ENCODE measurements at places on chromosomes 12 and 14.
A peak's percentile ranks its signal among the peaks of the same experiment; 100 is the strongest.

- peaks cover 44% of the 10 kb centered on the region for H3K4me1 ChIP-seq
- peaks cover 2% of the 10 kb centered on the region for H3K27me3 ChIP-seq
- no peak for DNase-seq
- H3K36me3 ChIP-seq = peaks cover 16% of the 10 kb centered on the region
- H3K27ac ChIP-seq = peak overlapping the region; percentile 91
Observed at GRCh38 chr14:91202234-91202974, 42.1 kb downstream of the GPR68 start.

DNA sequence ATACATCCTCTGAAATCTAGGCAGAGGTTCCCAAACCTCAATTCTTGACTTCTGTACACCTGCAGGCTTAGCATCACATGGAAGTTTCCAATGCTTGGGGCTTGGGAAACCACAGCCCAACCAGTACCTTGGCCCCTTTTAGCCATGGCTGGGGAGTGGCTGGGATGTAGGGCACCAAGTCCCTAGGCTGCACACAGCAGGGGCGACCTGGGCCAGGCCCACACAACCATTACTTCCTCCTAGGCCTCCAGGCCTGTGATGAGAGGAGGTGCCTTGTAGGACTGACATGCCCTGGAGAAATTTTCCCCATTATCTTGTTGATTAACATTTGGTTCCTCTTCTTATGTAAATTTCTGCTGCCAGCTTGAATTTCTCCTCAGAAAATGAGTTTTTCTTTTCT, 1387.4 kb downstream of the FSCB start:
- no peaks in the 10 kb centered on the region for H3K4me1 ChIP-seq
- no peak overlapping the region for H3K27ac ChIP-seq
- peaks cover 7% of the 10 kb centered on the region for H3K36me3 ChIP-seq

DNA sequence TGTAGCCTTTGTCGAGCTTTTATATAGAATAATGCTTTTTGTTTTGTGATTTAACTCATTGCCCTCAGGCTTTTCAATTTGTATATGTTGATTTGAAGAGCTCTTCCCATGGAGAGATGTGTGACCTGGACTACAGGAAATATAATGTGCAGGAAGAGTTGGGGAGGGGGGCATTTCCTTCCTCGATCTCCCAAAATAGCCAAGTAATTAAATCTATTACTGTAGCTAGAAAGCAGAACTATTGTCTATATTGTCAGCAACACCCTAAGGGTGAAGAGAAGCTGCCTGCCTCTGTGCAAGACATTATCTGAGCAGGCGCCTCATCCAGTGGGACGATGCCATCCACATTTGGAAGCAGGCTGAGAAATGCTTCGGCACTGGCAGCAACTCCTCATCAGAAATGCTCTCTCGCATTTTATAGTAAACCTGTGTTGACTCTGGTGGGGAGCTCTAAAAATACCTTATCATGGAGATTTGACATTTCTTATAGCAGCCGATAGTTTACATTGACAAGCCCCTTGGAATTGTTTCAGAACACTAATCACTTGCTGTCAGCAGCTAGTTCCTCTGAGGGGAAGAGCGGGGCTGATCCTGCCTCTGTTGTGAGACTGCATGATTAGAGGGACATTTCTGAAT, 392.5 kb upstream of the RGS6 start:
- H3K27ac ChIP-seq = peak overlapping the region; percentile 31
- no peak for DNase-seq
- peak overlapping the region; percentile 56 for H3K4me3 ChIP-seq
- H3K36me3 ChIP-seq = no peaks in the 10 kb centered on the region

GRCh38 chr12:14618983-14619382, 51.3 kb upstream of the PLBD1 start:
- DNase-seq = no peak
- H3K27ac ChIP-seq = no peak overlapping the region
- no peak overlapping the region for H3K4me3 ChIP-seq
- H3K36me3 ChIP-seq = no peaks in the 10 kb centered on the region

DNA sequence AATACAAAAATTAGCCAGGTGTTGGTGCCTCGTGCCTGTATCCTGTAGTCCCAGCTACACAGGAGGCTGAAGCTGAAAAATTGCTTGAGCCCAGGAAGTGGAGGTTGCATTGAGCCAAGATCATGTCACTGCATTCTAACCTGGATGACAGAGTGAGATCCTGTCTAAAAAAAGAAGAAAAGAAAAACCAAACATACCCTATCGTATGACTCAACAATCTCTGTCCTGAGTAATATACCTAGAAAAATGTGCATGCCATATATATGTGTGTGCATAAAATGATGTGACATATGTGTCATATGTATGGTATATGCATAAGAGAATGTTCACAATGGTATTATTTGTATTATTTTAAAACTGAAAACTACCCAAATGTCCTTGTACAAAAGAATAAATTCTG, 261.5 kb upstream of the CLEC14A start:
- no peak overlapping the region for H3K4me3 ChIP-seq
- H3K27me3 ChIP-seq = no peaks in the 10 kb centered on the region

- H3K27me3 ChIP-seq = no peaks in the 10 kb centered on the region
- DNase-seq = no peak
- H3K4me3 ChIP-seq = no peak overlapping the region
- no peak overlapping the region for H3K27ac ChIP-seq
- H3K36me3 ChIP-seq = no peaks in the 10 kb centered on the region
- H3K4me1 ChIP-seq = no peaks in the 10 kb centered on the region
Observed at GRCh38 chr12:131065801-131066200, 112.1 kb downstream of the ADGRD1 start.

GRCh38 chr12:32920506-32921085, 24.0 kb upstream of the PKP2 start:
- H3K4me3 ChIP-seq = no peak overlapping the region
- no peaks in the 10 kb centered on the region for H3K4me1 ChIP-seq
- H3K27ac ChIP-seq = peak overlapping the region; percentile 50
- DNase-seq = no peak

GRCh38 chr12:85516667-85517325, 236.8 kb downstream of the ALX1 start:
- H3K4me1 ChIP-seq = no peaks in the 10 kb centered on the region
- no peaks in the 10 kb centered on the region for H3K36me3 ChIP-seq
- no peak overlapping the region for H3K4me3 ChIP-seq
- no peak for DNase-seq
- H3K27ac ChIP-seq = no peak overlapping the region

DNA sequence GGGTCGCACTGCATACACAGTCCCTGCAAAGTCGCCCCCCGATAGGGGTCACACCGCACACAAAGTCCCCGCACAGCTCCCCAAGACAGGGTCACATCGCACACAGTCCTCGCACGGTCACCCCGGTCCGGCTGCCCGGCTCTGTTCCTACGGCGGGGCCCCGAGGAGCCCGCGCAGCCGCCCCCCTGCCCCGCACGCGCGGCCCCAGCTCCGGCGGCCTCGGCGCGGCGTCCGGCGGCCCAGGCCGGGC, 300 bp downstream of the SSH1 start:
- no peak for DNase-seq
- H3K4me1 ChIP-seq = peaks cover 57% of the 10 kb centered on the region
- H3K4me3 ChIP-seq = peak overlapping the region; percentile 91

- no peak overlapping the region for H3K27ac ChIP-seq
- H3K36me3 ChIP-seq = no peaks in the 10 kb centered on the region
- no peaks in the 10 kb centered on the region for H3K27me3 ChIP-seq
- no peak overlapping the region for H3K4me3 ChIP-seq
- peaks cover 20% of the 10 kb centered on the region for H3K4me1 ChIP-seq
- no peak for DNase-seq
Observed at GRCh38 chr12:112518365-112518735, 99.6 kb downstream of the PTPN11 start.

DNA sequence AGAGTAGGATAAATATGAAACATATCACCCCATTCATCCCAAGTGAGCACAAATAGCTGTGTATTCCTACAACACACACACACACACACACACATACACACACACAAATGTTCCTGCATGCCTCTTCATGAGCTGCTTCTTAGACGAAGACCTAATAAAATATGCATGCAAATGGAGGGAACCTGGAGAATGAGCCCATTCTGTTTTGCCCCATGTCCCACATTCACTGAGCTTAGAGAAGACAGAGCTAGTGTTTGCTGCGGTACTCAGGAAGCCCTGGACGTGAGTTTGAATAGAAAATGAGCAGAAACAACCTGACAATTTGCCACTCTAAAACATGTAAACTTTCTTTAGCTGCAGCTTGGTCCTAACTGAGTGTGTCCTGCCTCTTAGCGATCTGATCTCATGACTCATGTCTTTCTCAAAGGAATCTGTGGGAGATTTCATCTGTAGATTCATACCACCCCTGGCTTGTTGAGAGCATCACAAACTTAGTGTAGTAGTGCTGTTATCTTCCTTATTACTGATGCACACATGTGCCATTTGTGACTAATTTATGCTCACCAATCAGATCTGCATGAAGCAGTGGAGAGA, 86.8 kb downstream of the ITPR2 start:
- H3K4me1 ChIP-seq = peaks cover 34% of the 10 kb centered on the region
- no peak overlapping the region for H3K27ac ChIP-seq
- no peak for DNase-seq
- H3K36me3 ChIP-seq = peaks cover 5% of the 10 kb centered on the region

- peaks cover 19% of the 10 kb centered on the region for H3K4me1 ChIP-seq
- H3K27me3 ChIP-seq = no peaks in the 10 kb centered on the region
Observed at GRCh38 chr12:66915306-66915904, 236.5 kb upstream of the GRIP1 start.

- no peak overlapping the region for H3K27ac ChIP-seq
- H3K36me3 ChIP-seq = no peaks in the 10 kb centered on the region
- peaks cover 35% of the 10 kb centered on the region for H3K27me3 ChIP-seq
- DNase-seq = no peak
- H3K4me1 ChIP-seq = peaks cover 14% of the 10 kb centered on the region
Observed at GRCh38 chr12:29145372-29146170, 3.5 kb upstream of the FAR2 start.

DNA sequence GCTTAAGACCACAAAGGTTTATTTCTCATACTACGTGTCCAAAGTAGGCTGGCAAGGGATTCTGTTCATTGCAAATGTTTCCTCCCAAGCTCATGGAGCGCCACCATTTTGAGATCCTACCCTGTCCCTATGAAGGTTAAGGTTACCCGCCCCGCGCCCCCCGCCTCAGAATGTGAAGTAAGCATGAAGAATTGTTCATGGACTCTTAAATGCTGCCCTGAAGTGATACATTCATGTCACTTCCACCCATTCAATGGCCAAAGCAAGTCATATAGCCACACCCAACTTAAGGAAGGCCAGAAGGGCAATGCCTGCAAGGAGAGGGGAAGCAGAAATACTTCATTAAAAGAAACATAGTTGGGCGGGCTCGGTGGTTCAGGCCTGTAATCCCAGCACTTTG, 4.2 kb downstream of the TMEM253 start:
- peak overlapping the region; percentile 87 for H3K4me3 ChIP-seq
- DNase-seq = no peak
- H3K27ac ChIP-seq = no peak overlapping the region
- no peaks in the 10 kb centered on the region for H3K27me3 ChIP-seq
- peaks cover 47% of the 10 kb centered on the region for H3K4me1 ChIP-seq

GRCh38 chr12:4564818-4565217, 2.8 kb downstream of the DYRK4 start:
- peaks cover 3% of the 10 kb centered on the region for H3K36me3 ChIP-seq
- H3K27ac ChIP-seq = no peak overlapping the region
- H3K27me3 ChIP-seq = no peaks in the 10 kb centered on the region
- H3K4me3 ChIP-seq = no peak overlapping the region
- no peak for DNase-seq

GRCh38 chr14:75649773-75650172, 10.9 kb downstream of the ERG28 start:
- DNase-seq = no peak
- peak overlapping the region; percentile 43 for H3K27ac ChIP-seq
- peaks cover 23% of the 10 kb centered on the region for H3K36me3 ChIP-seq

GRCh38 chr12:99498756-99499155, 148.8 kb upstream of the GARIN6 start:
- H3K4me3 ChIP-seq = no peak overlapping the region
- no peak for DNase-seq
- H3K4me1 ChIP-seq = peaks cover 6% of the 10 kb centered on the region
- no peak overlapping the region for H3K27ac ChIP-seq
- H3K36me3 ChIP-seq = no peaks in the 10 kb centered on the region

- H3K36me3 ChIP-seq = peaks cover 12% of the 10 kb centered on the region
- H3K4me3 ChIP-seq = no peak overlapping the region
- no peak overlapping the region for H3K27ac ChIP-seq
- no peaks in the 10 kb centered on the region for H3K27me3 ChIP-seq
- no peak for DNase-seq
Observed at GRCh38 chr14:31283153-31283552, 75.6 kb upstream of the HECTD1 start.

DNA sequence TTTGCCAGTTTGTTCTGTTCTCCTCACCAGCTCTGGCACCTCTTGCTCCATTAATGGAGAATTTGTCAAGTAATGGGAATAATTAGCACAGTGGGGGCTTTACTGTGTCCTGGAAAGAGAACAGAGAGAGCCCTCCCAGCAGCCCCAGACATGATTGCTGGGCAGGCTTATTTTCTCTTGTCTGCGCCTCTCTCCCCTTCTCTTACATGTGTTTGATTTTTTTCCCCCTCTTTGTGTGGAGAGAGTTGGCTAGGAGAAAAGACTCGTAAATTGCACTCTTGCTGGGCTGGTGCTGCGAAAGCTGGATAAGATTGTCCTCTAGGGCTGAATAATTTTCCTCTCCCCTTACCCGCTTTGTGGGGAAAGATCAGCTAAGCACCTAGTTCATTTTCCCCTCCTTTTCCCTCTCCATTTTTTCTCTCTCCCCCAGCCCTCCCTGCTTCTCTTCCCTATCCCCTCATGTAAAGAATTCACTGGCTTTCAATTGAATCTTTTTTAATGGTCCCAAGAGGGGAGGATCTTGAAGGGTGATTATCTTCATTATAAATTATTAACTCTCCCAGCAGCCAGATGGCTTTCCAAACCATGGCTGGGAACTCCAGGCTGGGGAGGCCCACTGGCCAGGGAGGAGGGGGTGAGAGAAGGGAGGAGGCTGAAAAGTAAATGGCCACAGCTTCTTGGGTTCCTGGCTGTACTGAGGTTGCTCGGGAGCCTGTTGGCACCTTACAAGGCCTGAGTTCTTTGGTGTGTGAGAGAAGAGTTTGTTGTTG, 62.2 kb downstream of the NRXN3 start:
- no peaks in the 10 kb centered on the region for H3K36me3 ChIP-seq
- no peaks in the 10 kb centered on the region for H3K4me1 ChIP-seq
- no peak overlapping the region for H3K27ac ChIP-seq
- H3K4me3 ChIP-seq = no peak overlapping the region
- H3K27me3 ChIP-seq = peaks cover 55% of the 10 kb centered on the region
- no peak for DNase-seq

DNA sequence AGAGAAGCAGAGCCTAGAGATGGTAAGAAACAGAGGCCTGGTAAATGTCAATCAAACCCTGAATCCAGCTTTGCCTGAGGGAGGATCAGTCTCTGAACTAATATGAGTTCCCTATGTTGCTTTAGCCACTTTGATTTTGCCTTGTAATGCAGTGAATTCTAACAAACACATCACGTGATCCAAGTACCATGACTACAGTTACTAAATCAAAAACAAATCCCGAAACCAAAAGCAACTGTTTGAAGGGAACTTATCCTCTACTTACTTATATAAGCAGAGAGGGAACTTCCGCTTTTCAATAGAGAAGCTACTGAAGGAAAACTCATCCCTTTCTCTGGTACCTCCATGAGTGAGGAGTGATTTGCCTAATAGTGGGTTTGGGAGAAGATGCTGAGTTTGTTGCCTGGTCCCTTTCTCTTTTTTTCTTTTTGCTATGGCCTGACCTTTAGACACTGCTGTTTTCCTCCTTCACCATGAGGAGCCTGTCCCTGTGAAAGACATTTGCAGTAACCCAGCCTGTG, 7.7 kb upstream of the PPTC7 start:
- H3K36me3 ChIP-seq = no peaks in the 10 kb centered on the region
- no peak overlapping the region for H3K27ac ChIP-seq
- no peak for DNase-seq
- H3K27me3 ChIP-seq = no peaks in the 10 kb centered on the region
